ENCODE measurements at places on chromosomes 4 and X. TPM values are rescaled to one million over a fixed set of nuclear protein-coding genes. Genes with fewer than 3 reads are reported as not detected.

CT45A5 gene
- polyA plus RNA-seq: 0.71 TPM

ERAS gene
- polyA plus RNA-seq: 0.09 TPM

NOX1 gene
- 1.4 TPM for polyA plus RNA-seq

RAB41 gene
- polyA plus RNA-seq: 0.09 TPM

EDA gene
- polyA plus RNA-seq: 1.5 TPM

SERTM2 gene
- polyA plus RNA-seq: 0.02 TPM

MBNL3 gene
- 2.9 TPM for polyA plus RNA-seq

GAB1 gene
- polyA plus RNA-seq: 3.9 TPM

HTT gene
- 17.9 TPM for polyA plus RNA-seq

GUCY1A1 gene
- 2.9 TPM for polyA plus RNA-seq

GRCh38 chr4:182643801-182644682 lies 273.1 kb downstream of the DCTD start:
- no peaks in the 10 kb centered on the region for H3K4me1 ChIP-seq
- no peaks in the 10 kb centered on the region for H3K36me3 ChIP-seq
- no peak overlapping the region for H3K4me3 ChIP-seq
- DNase-seq: no peak
- H3K27ac ChIP-seq: no peak overlapping the region
- no peaks in the 10 kb centered on the region for H3K27me3 ChIP-seq

DNA sequence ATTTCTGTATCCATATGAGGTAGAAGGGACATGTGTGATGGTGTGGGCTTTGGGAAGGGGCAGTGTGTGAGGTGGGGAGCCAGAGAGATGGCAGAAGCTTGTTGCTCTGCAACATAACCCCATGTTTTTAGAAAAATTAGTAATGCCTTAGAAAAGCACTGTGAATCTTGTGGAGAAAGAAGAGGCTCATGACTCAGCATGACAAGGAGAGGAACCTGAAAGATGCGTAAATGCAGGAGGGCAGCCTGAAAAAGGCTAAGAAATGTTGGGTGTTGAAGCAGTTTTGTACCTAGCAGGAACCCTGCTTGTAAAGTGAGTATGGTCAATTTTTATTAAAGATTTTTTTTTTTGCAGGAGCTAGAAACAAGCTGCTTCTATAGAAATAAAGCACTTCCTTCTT lies 59.8 kb downstream of the ARSJ start:
- H3K36me3 ChIP-seq: no peaks in the 10 kb centered on the region
- no peak overlapping the region for H3K27ac ChIP-seq
- DNase-seq: no peak
- no peak overlapping the region for H3K4me3 ChIP-seq
- H3K27me3 ChIP-seq: no peaks in the 10 kb centered on the region

DNA sequence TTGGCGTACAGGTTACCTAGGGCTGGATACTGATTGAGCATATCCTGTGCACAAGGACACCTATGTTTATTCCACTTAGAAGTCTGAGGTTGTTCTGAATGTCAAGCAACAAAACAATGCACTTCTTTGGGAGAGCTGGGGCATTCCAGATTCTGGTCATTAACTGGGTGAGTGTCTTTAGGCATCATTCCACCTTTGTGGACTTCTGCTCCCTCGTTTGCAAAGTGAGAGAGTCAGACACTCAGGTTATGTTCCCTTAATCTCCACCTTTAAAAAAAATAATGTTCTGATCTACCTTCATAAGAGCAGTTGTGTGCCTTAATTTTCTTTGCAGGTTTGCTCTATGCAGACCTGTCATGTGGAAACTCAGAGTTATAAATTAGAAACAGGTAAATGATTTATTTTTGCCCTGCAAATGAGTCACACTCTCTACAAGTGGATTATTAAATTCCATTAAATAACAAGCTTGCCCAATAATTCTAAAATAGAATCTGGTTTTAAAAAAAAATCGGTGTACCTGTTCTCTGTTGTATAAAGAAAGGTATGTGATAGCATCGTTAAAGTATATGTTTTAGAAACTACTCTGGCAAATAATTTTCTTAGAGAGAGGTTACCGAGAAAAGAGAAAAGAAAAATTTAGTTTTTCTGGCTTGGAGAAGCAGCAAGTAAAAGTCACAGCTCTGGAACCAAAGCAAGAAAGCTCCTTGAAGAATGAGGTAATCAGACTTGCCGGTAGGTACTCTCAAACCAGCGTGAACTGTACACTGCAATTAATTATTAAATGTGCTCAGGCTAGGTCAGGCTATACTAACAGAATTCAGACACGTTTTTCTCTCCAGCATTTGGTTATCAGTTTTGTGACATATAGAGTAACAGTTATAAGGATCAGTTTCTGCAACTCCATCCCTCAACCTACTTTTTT lies 93.2 kb downstream of the SORBS2 start:
- no peak for DNase-seq
- H3K27ac ChIP-seq: no peak overlapping the region
- H3K27me3 ChIP-seq: no peaks in the 10 kb centered on the region
- H3K4me1 ChIP-seq: no peaks in the 10 kb centered on the region

DNA sequence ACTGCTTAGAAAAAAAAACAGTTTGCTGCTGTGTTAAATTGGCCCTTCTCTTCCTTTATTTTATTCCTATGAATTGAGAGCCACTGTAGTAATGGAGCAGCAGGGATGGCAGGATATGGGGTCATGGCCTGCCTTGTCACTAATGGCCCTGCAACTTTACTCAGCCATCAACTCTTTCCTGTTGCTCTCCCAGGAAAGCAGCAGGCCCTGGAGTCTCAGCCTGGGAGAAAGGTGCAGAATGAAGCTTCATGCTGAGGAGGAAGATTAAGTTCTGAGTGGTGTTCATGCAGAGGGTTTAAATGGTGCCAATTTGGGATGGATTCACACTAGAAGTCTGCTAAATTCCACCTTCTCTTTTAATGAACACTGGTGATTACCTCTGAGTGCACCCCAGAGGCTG lies 285.6 kb downstream of the GPAT3 start:
- no peak overlapping the region for H3K4me3 ChIP-seq
- no peaks in the 10 kb centered on the region for H3K4me1 ChIP-seq
- no peak for DNase-seq

- no peaks in the 10 kb centered on the region for H3K36me3 ChIP-seq
- no peak overlapping the region for H3K27ac ChIP-seq
- H3K4me3 ChIP-seq: no peak overlapping the region
- peaks cover 4% of the 10 kb centered on the region for H3K4me1 ChIP-seq
- no peaks in the 10 kb centered on the region for H3K27me3 ChIP-seq
- DNase-seq: peak; percentile 80
These were observed 140.3 kb upstream of the SH3RF1 start for GRCh38 chr4:169410839-169411770.

- no peaks in the 10 kb centered on the region for H3K36me3 ChIP-seq
- H3K27me3 ChIP-seq: peaks cover 1% of the 10 kb centered on the region
- H3K27ac ChIP-seq: no peak overlapping the region
- H3K4me3 ChIP-seq: no peak overlapping the region
These were observed 37.9 kb upstream of the CYP2U1 start for GRCh38 chr4:107893171-107894137.

- no peaks in the 10 kb centered on the region for H3K36me3 ChIP-seq
- H3K4me3 ChIP-seq: no peak overlapping the region
- no peak overlapping the region for H3K27ac ChIP-seq
- no peaks in the 10 kb centered on the region for H3K4me1 ChIP-seq
- H3K27me3 ChIP-seq: no peaks in the 10 kb centered on the region
These were observed 25.0 kb upstream of the DGKK start for GRCh38 chrX:50495616-50496015.

- DNase-seq: no peak
- no peak overlapping the region for H3K27ac ChIP-seq
- no peaks in the 10 kb centered on the region for H3K4me1 ChIP-seq
- H3K36me3 ChIP-seq: no peaks in the 10 kb centered on the region
These were observed 12.7 kb downstream of the DOK7 start for GRCh38 chr4:3475713-3476260.

DNA sequence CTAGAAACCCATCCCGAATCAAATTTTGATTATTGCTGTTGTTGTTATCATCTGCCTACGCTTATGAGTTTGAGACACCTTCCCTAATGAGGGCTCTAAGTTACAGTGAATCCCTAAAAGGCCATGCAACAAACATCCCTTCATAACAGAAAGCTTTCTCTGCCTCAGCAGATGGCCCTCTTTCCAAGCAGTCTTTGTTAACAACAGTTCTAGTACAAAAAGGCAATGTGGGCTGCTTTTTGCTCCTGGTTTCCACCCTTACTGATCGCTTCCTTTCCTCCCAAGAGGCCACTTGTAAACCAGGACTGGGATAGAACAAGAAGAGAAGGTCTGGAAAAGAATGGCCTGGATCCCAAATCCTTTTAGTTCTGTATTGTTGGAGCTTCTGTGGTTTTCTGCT lies 24.2 kb downstream of the GPC4 start:
- H3K27me3 ChIP-seq: no peaks in the 10 kb centered on the region
- H3K36me3 ChIP-seq: no peaks in the 10 kb centered on the region
- no peaks in the 10 kb centered on the region for H3K4me1 ChIP-seq
- H3K27ac ChIP-seq: no peak overlapping the region
- DNase-seq: no peak

GRCh38 chr4:76689145-76689817 lies 208.7 kb downstream of the SOWAHB start:
- peaks cover 14% of the 10 kb centered on the region for H3K4me1 ChIP-seq
- H3K27me3 ChIP-seq: peaks cover 51% of the 10 kb centered on the region
- H3K36me3 ChIP-seq: no peaks in the 10 kb centered on the region

DNA sequence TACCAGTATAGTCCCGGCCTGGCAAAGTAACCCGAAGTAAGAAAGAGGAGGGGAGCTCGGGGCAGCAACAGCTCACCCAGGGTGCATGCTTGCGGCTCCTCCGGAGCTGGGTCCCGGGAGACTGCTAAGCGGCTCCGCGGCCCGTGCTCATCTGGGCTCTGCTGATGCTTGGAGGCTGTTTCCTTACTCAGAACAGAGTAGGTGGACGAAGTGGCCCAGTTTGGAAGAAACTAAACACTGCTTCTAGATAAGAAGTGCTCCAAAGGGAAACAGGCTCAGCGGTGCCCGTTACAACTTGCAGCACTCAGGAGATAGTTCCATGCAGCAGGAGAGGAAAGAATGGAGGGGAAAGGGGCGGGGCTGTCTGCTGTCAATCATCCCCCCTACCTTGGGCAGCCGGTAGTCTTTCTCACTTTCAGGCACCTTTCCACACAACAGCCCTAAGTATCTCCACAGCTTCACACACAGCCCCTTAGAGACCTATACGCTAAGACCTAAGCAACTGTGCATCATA lies at the start of gene COL4A6:
Gene COL4A6 (minus strand): TSS at position 313 of the 514 bp plus-strand sequence. CDS start 226 bp downstream, at position 87.
- H3K36me3 ChIP-seq: no peaks in the 10 kb centered on the region
- peaks cover 6% of the 10 kb centered on the region for H3K4me1 ChIP-seq
- H3K4me3 ChIP-seq: no peak within 1 kb of the TSS

- H3K36me3 ChIP-seq: no peaks in the 10 kb centered on the region
- H3K27me3 ChIP-seq: no peaks in the 10 kb centered on the region
- H3K4me1 ChIP-seq: peaks cover 29% of the 10 kb centered on the region
- peak overlapping the region; percentile 87 for H3K27ac ChIP-seq
- no peak for DNase-seq
These were observed 13.3 kb upstream of the CENPU start for GRCh38 chr4:184747034-184747830.
